ENCODE measurements at places on chromosomes 7 and 10.

DNA sequence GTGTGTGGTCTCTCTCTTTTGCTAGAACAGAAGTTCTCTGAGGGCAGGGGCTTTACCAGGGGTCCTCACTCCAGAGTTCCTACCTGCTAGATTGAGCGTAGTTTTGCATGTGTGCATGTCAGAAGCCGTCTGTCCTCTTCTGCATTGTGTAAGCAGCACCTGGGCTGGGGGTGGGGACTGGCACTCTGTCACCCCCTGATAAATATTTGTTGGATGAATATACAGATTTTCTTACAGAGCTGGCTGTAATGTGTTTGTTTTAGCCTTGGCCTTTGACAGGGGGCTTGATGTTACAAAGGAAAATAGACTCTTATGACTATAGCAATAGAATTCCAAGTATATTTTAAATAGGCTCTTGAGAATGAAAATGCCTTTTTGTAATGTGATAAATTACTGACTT lies 46.6 kb downstream of the WDR37 start:
- H3K27me3 ChIP-seq: no peaks in the 10 kb centered on the region
- DNase-seq: no peak
- peaks cover 50% of the 10 kb centered on the region for H3K36me3 ChIP-seq
- no peak overlapping the region for H3K4me3 ChIP-seq
- H3K27ac ChIP-seq: no peak overlapping the region
- no peaks in the 10 kb centered on the region for H3K4me1 ChIP-seq

DNA sequence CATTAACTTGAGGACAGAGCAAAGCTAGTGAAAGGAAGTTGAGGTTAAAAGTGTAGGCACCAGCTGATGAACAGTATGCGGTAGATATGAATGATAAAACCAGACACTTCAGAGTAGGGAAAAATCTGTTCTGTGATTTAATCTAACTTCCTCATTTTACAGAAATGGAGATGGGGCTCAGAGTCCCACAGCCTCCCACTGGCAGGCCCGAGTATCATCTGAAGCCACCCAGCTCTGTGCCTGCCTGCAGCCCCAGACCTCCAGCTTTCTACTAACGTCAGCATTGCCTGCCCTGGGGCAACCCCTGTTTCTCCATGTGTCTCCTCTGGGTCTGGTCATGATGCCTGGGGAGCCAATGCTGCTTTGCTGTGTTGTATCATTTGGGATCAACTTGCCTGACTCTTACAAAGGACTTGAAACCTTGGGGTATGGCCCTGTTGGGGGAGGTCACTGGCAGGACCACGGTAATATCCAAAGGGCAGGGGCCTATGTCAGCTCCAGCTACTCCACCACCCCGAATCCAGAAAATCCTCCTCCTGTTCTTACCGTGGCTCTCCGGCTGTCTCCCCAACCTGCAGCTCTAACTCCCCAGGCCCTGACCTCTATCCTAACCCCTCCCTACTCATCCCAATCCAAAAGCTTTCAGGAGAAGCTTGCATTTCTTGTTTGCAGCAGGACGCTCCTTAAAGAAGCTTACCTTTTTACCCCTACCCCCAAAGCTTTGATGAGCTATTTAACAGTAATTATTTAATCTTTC lies 56.2 kb upstream of the NPY start:
- no peak overlapping the region for H3K27ac ChIP-seq
- H3K4me3 ChIP-seq: no peak overlapping the region
- peaks cover 22% of the 10 kb centered on the region for H3K4me1 ChIP-seq
- peak; percentile 3 for DNase-seq
- no peaks in the 10 kb centered on the region for H3K27me3 ChIP-seq

DNA sequence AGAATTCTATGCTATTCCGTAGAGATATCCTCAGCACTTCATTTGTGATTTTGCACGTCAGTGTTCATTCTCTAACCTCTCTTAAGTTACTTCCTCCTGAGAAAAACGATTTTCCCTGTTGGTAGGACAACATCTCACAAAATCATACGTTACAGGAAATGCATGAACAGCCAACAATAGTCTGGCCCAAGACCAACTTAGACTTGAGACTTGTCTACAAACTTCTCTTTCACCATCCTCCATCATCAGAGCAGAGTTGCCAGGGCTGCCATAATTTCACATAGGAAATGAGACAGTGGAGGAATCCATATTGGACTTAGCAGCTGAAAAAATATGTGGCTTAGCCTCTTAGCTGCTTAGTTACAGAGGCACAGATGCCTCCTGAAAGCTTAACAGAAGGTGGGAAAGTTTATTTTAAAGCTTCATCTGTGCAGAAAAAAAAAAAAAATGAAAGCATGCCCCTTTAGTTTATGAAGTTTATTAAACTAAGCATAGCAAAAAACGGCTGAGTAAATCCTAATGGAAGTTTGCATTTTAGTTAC lies 222.5 kb upstream of the CACNA2D1 start:
- no peaks in the 10 kb centered on the region for H3K4me1 ChIP-seq
- H3K4me3 ChIP-seq: no peak overlapping the region
- H3K36me3 ChIP-seq: no peaks in the 10 kb centered on the region
- DNase-seq: no peak

GRCh38 chr7:157791261-157791660 lies 454.5 kb downstream of the DNAJB6 start:
- H3K27ac ChIP-seq: no peak overlapping the region
- no peaks in the 10 kb centered on the region for H3K27me3 ChIP-seq
- H3K4me3 ChIP-seq: no peak overlapping the region
- DNase-seq: no peak

DNA sequence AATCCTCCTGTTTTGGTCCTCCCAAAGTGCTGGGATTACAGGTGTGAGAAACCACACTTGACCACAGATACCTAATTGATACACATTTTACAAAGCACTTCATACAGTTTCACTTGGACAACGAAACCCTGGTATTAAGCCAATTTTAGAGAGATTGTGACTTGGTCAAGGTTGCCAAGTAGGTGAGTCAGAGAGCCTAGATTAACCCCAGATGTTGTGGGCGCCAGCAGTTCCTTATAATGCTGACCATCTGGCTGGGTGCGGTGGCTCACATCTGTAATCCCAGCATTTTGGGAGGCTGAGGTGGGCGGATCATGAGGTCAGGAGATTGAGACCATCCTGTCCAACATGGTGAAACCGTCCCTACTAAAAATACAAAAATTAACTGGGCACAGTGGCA lies 4.9 kb upstream of the PHKG1 start:
- no peak for DNase-seq
- H3K27ac ChIP-seq: no peak overlapping the region
- peaks cover 28% of the 10 kb centered on the region for H3K36me3 ChIP-seq
- H3K4me3 ChIP-seq: no peak overlapping the region

DNA sequence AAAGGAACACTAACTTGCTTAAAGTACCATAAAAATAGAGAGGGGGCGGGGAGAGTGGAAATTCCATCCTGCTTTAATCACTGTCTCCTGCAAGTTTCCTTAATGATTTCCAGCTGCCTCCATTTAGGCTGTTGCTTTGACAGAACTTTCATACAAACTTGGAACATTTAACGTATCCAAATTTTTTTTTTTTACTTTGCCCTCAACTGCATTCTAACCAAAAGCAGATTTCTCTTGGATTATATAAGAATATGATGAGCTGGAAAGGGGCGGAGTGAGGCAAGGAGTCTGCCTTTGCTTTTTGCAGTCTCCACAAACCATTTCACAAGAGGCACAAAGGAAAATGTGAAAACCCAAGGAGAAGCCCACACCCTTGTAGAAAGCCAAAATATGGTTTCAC lies 46.6 kb upstream of the COL1A2 start:
- H3K4me1 ChIP-seq: no peaks in the 10 kb centered on the region
- H3K27me3 ChIP-seq: no peaks in the 10 kb centered on the region
- DNase-seq: no peak
- H3K4me3 ChIP-seq: no peak overlapping the region

DNA sequence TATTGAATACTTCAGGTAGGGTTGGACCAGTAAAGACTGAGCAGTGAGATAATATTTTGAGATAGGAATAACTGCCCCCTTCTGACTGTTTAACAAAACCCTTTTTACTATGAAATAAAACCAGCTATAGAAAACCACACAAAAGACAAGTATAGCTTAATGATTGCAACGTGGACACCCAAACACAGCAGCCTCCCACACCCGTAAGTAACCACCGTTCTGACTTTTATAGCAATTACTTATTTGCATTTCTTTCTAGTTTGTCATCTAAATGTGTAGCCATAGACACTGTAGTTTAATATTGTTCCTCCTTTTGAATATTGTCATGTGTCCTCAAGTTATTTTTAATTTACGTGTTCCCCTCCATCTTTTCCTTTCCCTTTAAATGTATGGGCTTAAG lies 42.9 kb upstream of the SYPL1 start:
- no peaks in the 10 kb centered on the region for H3K4me1 ChIP-seq
- no peak overlapping the region for H3K27ac ChIP-seq
- no peaks in the 10 kb centered on the region for H3K36me3 ChIP-seq
- H3K27me3 ChIP-seq: no peaks in the 10 kb centered on the region
